Dermis microvascular lymphatic vessel endothelial cell (primary cell): ENCODE measurements at places on chromosomes 16 and 17.

- DNase-seq = no peak
These were observed 7.2 kb downstream of the SLC43A2 start for GRCh38 chr17:1621273-1621954.

DNA sequence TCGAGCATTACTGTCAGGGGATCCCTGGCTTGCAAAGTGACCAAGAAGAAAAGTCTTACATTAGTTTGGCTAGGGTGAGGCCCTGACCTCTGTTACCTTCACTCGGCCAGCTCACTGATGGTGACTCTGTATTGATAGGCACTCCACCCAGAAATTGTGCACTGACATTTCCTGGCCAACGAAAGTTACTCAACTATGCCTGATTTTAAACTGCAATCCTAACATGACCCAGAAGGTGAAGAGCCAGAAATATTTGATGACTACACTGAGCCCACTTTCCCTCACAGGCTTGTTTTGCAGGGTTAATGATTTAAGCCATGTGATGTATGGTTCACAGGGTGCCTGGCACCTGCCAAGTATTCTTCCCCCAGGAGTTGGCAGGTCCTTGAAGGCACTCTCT is 208.2 kb upstream of the MAF start:
- DNase-seq = no peak

DNA sequence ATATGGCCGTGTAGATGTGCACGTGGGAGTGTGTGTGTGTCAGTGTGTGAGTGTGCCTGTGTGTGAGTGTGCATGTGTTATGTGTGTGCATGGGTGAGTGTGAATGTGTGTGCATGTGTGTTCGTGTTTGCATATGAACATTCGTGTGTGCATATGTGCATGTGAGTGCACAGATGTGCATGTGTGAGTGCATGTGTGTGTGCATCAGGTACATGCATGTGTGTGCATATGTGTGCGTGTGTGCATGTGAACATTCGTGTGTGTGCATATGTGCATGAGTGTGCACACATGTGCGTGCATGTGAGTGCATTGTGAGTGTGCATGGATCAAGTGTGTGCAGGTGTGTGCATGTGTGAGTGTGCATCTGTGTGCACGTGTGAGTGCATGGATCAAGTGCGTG is 2.5 kb upstream of the TPSAB1 start:
- no peak for DNase-seq

DNA sequence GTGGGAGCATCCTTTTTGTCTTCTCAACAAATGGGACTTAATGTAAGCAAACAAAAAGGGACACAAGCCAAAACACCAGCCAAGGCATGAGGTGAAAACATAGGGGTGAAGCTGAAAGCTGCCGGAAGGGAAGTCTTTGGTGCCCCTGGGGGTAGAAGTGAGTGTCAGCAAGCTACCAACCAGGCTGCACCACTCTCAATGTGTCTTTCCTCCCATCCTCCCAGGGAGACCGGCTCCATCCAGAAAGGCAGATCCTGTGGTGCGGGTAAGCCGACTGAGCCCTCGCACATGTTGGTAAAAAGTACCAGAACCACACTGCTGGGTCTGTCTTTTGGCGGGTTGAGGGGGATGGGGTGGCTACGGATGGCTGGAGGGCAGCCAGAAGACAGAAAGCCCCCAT is 52.0 kb upstream of the SREBF1 start:
- no peak for DNase-seq
